ENCODE measurements at places on chromosomes 7 and 10.
A peak's percentile ranks its signal among the peaks of the same experiment; 100 is the strongest.

DNA sequence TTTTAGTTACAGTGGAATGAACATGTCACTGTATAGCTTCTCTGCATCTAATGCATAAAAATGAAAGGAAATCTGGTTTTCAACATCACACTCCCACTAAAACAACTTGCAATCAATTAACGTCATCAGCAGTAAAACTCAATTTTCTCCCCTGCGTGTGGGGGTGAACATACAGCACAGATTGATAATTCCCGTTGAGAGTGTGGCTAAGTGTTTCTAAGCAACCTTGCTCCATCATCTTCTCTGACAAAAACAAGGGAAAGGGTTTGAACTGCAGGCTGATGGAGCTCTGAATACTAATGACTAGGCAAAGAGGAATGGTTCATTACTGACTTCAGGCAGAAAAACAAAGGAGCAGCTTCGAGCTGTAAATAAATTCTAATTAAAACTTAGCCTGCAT lies 238.3 kb downstream of the PARD3 start:
- DNase-seq: no peak

- DNase-seq: peak; percentile 81
Measured at GRCh38 chr10:53601260-53601875, 828.8 kb upstream of the MBL2 start.

DNA sequence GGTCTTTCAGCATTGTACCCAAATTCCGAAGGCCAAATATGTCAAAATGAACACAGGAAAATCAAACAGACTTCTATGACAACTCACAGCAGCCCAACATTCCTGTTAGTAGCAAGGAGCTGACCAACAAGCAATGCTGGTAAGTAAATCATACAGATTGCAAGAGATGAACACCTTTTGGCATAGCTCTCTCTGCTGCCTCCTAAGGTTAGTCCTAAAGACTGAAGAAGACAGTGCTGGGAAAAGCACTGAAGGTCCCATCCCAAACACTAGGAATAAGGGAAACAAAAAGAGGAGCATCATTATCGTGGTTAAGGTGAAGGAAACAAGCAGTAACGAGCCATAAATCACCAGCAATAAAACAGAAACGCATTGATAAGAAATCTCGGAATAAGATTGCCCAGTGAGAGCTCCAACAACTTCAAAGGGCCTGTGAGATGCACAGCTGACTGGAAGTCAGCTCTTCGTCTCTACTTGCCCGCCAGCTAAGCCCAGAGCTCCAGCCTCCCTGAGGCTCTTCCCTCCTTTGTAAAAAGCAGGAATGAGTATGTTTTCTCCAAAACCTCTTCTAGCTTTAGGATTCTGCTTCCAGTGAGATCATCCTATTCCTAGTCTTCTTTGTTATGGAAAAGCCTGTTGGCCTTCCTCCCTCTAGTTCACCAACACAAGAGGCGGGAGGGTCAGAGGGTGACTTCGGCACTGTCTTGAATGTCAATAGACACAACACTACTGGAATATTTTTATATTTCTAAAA lies 15.3 kb downstream of the NUDT5 start:
- no peak for DNase-seq

- no peak for DNase-seq
Measured at GRCh38 chr10:13730956-13731355, 144.2 kb downstream of the PRPF18 start.

GRCh38 chr7:101507791-101508252 lies 121.3 kb downstream of the MYL10 start:
- peak; percentile 83 for DNase-seq

DNA sequence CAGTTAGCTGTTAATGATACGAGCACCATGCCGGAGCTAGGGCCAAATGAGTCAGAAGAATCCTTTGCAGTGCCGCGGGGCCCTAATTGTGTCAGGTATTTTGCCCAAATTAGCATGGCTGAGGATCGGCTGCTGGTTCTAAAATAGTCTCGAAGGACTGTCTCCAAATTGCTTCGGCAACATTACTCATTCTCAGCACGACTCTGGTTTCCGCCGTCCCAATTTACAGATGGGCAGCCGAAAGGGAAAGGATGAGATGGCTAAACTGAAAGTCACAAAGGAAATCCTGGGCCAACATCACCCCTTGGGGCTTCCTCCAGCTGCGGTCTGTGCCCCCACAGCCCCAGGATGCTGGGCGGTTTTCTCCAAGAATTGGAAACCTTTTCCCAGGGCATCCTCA lies 351.4 kb downstream of the PAXIP1 start:
- no peak for DNase-seq

DNA sequence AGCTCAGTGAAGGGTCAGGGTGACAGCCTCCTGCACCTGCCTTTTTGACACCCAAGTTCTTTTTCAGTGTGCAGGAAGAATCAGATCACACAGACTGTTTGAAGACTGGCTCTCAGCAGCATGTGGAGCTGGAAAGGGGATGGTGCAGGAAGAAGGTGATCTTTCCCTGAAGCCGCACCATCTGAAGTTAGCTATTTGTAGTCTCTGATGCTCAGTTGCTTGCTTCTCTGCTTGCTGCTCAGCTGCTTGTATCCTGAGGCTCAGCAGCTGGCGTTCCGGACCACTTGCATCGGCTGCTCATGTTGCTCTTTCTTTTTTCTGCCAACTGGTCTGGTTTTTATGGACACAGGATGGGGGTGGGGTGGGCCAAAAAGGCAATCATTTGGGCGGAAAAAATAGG lies 15.8 kb upstream of the DNMBP start:
- DNase-seq: no peak

DNA sequence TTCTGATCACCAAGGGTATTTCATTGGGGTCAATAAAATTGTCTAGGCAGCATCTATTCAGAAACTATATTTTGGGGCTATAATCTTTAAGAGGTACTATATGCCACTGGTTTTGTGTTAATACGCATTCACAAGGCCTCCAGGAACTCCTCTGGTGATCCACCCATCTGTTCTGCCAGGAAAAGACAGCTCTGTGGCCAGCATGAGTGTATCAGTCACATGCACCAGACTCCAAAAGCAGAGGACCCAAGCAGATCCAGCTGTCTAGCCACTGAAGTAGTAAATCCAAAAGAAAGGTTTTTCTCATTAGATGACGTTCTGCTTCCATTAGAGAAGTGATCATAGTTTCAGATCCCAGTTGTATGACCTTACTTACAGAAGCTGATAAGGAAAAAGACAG lies 199.6 kb upstream of the CELF2 start:
- DNase-seq: no peak

- DNase-seq: no peak
Measured at GRCh38 chr10:101744267-101744666, 31.6 kb downstream of the FGF8 start.

GRCh38 chr10:111151595-111152307 lies 74.9 kb downstream of the ADRA2A start:
- DNase-seq: no peak

DNA sequence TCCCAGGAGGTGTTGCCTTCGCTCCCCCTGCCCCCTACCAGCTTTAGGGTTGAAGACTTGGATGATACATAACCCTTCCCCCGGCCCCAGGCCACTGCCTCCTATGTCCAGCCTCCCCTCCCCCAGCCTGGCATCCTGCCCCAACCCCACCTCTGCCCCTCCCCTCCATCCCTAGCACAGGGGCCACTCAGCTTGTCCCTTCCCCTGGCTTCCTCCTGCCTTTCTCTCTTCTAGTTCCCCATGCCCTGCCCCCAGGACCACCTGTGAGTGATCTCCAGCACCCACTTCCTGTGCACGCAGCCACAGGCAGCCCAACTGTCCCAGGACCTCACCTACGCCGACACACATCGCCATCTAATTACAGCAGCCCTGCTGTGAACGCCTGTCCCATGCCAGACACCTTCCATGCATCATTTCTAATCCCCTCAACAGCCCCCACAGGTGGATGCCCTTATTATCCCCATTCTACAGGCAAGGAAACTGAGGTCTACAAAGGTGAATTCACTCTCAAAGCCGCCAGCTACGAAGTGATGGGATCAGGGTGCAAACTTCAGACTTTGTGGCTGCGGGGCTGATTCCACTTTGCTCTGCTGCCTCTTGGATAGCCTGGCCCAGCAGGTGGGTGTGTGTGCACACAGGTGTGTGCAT lies 82.4 kb upstream of the CHST15 start:
- DNase-seq: no peak

- DNase-seq: peak; percentile 7
Measured at GRCh38 chr10:44628921-44629320, 244.0 kb upstream of the CXCL12 start.

DNA sequence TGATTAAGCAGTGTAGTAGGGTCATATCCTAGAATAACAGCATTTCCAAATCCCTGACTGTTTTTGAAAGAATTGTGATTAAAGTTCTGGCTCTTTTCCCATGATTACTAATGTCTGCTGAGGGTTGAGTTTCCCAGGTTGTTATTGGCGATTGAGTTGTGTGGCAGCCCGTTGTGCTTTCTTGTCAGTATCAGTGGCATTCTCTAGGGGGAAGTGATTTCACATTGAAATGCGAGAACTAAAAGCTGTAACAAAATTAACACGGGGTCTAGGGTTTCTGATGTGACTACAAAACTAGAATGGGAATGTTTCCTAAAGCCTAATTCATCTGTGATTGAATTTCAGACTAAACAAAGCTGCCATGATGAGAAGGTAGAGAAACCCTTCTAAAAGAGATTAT lies 349.4 kb downstream of the EXOC4 start:
- no peak for DNase-seq

GRCh38 chr10:99329554-99330346 lies 594 bp downstream of the CNNM1 start:
- DNase-seq: peak; percentile 36
